ENCODE measurements at places on chromosomes 7 and 10.

GRCh38 chr10:118768041-118768919 is 13.5 kb upstream of the CACUL1 start:
- DNase-seq, result no peak

GRCh38 chr10:119061352-119061751 is 19.3 kb downstream of the EIF3A start:
- no peak for DNase-seq

DNA sequence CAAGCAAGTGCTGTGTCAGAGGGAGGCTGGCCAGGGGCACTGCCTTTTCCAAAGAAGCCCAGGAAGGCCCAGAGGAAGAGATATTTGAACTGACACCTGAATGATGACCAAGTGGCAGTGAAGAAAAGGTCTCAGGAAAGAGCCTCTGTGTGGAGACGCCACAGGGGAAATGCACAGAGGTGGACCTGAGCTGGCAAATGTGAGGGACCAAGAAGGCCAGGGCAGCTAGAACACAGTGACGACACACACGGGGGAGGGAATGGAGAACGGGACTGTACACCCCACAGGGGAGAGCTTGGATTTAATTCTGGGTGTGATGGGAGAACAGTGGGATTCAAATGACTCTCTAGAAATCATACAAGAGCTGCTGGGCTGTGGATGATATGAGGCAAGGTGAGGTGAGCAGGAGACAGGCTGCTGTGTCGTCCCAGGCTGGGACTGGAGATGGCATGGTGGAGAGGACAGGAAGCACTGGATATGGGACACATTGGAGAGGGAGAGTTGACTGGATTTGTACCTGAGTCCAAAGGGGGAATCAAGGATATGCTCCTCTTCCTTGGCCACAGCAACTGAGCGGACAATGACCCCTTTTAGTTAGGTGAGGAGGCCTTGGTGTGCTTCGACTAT is 84.2 kb upstream of the DDC start:
- DNase-seq, result no peak

DNA sequence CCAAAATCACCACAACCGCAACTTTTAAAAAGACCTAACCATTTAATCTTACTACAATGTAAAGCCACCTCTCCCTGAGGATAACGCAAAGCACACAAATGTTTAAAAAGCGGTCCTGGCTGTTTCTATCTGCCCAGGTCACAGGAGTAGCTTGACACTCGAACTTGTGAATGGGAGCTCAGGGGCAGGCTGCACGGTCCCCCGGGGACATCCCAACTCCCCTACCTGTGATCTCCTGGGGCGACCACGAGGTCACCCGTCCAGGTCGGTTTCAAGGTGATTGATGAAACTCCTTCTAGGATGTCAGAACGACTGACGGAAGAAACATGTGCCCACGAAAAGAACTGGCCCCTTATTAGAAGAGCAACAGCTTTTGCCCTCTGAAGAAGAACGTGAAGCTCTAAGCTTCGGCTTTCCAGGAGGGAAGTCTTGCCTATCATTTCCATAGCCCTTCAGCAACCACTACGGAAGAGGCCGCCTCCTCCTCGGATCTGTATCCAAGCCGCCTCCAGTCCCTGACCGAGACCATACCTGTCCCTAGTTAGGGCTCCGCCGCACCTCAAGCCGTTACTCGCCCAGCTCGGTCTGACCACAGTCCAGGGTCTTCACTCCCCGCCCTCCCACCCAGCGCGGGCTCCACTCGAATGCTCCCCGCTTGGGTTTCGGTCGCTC is 459 bp downstream of the CYCS start:
- peak; percentile 69 for DNase-seq

DNA sequence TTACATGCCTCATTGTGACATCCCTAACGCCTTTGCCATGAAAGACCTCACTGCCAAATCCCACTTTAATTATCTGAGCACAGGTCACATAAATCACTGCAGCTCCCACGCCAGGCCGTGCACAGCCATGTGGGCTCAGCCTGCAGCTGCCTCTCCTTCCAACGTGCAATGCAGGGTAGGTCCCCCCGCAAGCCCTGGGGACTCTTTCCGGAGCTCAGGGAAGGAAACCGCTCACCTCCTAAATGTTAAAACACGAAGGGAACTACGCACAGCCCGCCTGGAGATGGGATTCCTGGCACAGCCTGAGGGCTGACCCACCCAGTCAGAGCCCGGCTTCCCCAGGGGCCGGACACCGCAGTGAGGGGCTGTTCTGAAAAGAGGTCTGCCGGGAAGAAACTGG is 128.0 kb downstream of the MAD1L1 start:
- DNase-seq, result no peak

DNA sequence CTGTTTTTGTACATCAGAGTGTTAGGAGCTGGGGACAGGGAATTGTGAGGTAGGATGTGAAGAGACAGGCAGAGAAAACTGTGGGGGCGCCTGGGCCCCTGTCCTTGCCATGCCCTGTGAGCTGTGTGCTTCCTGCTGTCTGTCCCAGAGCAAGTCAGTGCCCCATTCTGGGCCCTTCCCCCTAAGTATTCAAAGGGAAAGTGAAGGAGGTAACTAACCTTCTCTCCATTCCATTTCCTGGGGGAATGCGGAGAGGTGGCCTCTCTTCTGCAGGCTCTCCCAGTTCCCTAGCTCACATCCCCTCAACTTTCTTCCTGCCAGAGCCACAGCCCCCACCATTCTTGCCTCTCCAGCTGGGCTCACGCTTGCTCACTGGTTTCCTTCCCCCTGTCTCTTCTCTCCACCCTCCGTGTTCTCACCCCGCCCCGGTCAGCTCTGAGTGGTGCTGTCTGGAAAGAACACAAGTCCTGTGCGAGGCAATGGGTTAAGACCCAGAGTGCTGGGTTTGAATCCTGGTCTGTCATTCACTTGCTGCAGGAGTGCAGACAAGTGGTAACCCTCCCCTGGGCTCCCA is 9.7 kb upstream of the VSIR start:
- no peak for DNase-seq

Data from NCI-H146 (cell line).